Endothelial cell (in vitro differentiated cells): ENCODE measurements at places on chromosomes 12 and 14. TPM values are rescaled to one million over a fixed set of nuclear protein-coding genes. Genes with fewer than 3 reads are reported as not detected.

DNA sequence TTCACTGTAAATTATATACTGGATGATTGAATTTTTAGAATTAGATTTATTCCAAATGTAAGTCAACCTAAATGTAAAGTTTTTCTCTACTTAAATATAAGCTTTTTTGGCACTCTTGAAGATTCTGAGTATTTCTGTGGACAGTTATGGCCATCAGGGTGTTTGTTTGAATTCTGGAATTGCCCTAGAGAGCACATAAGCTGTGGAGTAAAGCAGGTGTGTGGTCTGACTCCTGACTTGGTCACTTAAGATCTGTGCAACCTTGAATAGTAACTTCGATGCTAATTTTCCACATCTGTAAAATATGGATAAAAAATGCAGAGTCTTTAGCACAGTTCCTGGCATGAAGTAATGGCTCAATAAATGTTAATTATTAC lies 64.4 kb downstream of the FUT8 start:
- no peak for DNase-seq

- DNase-seq = no peak
These were observed 24.5 kb downstream of the SSH1 start for GRCh38 chr12:108832730-108833354.

GRCh38 chr12:16027002-16027401 lies 115.9 kb downstream of the DERA start:
- no peak for DNase-seq

The LTBP2 gene
- total RNA-seq = 1.9 TPM

The PMCH gene
- not detected for total RNA-seq

The CLEC4D gene
- total RNA-seq = 0.31 TPM

The TSPAN19 gene
- total RNA-seq = 0.59 TPM
